ENCODE measurements at places on chromosomes 1 and 21.

GRCh38 chr1:115123116-115123515 is 33.8 kb upstream of the TSPAN2 start:
- DNase-seq = no peak

GRCh38 chr1:208500375-208500774 is 256.2 kb upstream of the PLXNA2 start:
- no peak for DNase-seq

- DNase-seq = no peak
These were observed 2.4 kb upstream of the IFI44 start for GRCh38 chr1:78647238-78647637.

- peak; percentile 41 for DNase-seq
These were observed 126.0 kb upstream of the TMEM51 start for GRCh38 chr1:15027515-15027986.

DNA sequence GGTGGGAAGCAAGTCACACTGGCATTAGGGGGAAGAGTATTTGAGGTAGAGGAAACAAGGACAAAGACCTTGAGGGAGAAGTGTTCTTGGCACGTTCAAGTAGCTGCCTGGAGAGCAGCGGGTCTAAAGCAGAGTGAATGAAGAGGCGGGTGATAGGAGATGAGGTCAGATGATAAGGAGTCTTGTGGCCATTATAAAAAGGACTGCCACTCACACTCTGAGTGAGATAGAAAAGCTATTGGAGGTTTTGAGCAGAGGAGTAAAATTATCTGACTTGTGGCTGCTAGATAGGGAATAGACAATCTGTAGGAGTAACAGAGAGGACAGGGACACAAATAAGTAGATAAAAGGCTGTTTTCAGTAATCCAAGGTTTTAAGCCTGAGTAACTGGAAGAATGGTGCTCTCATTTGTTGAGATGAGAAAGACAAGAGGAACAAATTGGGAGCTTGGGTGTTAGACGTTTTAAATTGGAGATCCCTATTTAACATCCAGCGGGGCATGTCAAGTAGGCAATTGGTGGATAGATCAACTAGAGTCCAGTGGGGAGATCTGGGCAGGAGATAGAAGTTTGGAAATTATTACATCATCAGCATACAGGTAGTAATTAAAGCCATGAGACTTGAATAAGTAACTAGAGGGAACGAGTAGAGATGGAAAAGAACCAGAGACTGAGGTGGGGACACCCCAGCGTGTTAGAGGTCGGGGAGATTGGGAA is 43.7 kb downstream of the HENMT1 start:
- DNase-seq = no peak

DNA sequence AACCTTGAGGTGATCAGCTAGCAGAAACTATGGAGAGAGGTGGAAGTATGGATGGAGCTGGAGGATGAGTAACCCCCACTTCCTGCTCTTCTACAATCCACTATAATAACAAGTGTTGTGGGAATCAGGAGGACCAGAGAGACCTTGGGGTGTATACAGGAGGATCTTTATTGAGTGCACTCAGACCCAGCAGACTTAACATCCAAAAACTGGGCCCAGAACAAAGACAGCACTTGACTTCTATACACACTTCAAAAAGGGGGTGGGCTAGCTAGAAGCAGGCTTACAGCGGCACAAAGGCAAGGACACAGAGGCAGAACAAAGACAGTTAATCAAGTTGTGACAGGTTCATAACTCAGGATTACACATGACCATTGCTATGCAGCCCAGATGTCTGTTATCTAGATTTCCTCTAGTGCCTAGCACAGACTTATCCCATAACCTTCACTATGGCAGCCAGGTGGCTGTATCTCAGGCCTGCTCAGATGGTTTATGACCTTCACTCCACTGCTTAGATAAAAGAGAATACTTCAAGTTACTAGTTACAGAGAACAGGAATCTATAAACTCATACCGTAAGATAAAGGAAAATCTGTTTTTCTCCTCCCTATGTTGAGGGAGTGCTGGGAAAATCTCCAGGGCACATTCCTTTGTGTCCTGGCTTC is 36.1 kb upstream of the PADI2 start:
- DNase-seq = no peak

- DNase-seq = no peak
These were observed 126.2 kb downstream of the FGGY start for GRCh38 chr1:59422921-59423575.

DNA sequence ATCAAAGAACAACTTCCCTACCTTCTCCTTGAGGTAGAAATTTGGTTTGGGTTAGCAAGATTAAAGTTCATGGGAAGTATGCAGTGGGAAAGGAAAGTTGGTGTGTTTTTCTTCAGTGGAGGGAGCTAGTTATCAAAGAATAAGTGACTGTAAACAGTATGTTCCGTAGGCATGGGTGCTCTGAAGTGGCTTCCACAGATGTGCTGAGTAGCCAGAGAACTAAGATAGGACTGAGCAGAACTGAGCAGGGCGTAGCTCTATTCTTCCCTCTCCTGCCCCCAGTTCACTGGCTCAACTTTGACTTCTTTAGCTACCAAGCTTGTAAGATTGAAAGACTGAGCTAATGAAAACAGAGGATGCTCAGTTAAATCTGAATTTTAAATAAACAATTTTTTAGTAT is 3.4 kb downstream of the ADCY10 start:
- DNase-seq = no peak

- DNase-seq = no peak
These were observed 139.4 kb downstream of the HIVEP3 start for GRCh38 chr1:41779360-41779759.

- no peak for DNase-seq
These were observed 13.0 kb upstream of the PDIK1L start for GRCh38 chr1:26098602-26099001.

DNA sequence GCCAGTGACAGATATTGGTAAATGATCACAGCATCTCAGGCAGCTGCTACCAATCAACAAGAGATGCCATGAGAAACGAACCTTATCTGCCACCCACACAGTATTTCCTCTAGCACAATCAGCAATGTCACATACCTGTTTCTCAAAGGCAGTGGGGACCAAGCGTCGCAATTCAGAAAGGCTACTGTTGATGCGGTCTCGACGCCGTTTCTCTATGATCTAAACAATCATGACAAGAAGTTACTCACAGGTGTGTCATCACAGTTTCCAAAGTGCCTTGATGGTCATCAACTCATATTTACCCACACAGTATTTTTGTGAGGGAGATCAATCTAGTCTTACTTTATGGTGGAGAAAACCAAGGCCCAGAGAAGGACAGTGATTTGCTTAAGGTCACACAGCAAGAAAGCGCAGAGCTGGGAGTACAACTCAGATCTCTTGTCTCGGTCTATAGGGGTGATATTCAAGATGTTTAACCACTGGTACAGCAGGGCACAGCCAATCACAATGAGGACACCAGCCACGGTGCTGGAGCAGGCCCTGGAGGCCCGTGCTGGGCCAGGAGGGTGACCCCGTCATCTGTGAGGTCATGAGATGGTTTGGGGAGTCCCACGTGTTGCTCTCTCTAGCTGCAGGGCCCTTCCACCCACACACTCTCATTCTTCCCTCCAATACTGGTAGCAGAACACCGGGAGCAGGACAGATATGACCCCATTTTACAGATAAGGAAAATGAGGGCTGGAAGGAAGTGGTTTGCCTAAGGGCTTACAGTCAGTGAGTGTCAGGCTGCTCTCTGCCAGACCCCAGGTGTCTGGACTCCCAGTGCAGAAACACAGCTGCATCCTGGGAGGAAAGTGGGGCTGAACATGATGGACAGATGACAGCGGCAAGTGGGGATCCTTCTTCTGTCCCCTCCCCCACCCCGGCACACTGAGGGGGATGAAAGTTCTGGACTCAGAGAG is 7.8 kb downstream of the HEYL start:
- no peak for DNase-seq

GRCh38 chr21:45004059-45004422 is 64.2 kb downstream of the SLX9 start:
- no peak for DNase-seq

DNA sequence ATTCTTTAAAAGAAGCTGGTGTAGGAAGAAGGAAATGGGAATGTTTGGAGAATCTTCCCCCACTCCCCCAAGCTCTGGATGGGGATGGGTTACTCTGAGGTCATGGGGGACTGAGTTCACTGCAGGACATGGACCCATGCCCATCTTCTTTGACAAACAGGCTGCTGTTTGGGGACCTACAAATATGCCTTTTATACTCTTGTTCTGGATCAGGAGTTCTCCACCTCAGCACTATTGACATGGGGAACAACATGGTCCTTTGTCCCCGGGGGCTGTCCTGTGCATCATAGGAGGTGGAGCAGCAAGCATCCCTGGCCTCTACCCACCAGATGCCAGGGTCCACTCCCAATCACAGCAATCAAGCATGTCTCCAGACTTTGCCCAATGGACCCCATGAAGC is 365.8 kb upstream of the C1orf174 start:
- DNase-seq = no peak

- DNase-seq = no peak
These were observed 249.0 kb downstream of the PTPRU start for GRCh38 chr1:29485096-29485925.

- no peak for DNase-seq
These were observed 89.8 kb upstream of the ARHGAP29 start for GRCh38 chr1:94327001-94327690.

- no peak for DNase-seq
These were observed 61.2 kb upstream of the TNR start for GRCh38 chr1:175804561-175804960.

DNA sequence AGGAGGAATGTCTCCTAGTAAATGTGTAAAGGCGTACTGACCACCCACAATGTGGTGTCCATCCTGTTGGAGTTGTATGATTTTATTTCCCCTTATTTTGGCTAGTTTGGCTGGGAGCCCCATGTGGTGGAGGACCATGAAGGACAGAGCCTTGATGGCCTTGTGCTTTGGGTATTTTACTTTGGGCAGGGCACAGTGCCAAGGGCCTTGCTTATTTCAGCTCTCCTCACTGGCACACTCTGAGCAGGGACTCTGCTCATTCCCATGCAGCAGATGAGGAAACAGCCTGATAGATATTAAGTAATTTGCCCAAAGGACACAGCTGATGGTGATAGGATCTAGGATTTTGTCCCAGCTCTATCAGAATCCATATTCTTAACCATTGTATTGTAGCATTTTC is 50.2 kb downstream of the SMYD2 start:
- no peak for DNase-seq

DNA sequence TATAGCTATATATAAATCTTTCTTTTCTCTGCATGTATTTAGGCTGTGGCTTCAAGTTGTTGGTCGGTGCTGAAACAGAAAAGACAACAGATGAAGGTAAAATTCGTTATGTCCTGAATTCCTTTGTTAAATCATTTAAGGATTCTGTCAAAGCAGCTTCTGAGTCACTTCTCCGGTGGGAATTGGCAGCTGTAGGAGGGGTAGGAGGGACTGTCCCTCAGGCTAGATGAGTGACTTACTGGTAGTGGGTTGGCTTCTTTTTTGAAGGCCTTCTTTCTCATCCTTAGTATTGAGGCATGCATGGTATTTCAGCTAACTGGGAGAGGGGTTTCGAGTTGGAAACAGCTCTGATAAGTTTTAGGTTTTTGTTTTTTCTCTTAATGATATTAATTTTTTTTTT is 22.1 kb upstream of the NEXN start:
- DNase-seq = no peak

DNA sequence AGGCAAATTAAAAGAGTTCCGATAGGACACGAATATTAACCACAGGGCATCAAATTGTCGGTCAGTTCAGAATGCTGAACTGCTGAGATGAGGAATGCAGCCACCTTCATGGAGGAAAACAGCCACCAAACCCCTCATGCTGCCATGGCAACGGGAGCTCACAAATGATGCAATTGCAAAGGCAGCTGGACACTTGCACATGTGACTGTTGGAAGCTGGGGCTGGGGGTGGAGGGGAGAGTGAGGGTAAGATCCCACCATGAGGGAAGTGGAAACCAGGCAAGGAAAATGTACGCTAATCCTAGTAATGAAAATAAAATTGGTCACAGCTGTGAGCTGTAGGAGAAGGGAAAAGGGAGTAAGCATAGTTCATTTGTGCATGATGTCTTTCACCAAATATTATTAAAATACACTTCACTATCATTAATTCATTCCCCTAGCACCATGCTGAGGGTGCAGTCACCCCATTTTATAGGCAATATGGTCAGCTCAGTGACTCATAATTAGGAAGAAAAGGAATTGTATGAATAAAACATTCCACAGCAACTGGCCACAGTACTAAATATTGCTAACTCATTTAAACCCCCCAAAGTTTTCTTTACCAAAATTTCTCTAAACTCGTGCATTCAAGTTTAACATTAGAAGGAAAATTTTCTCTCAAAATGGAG is 15.3 kb downstream of the BECN2 start:
- DNase-seq = peak; percentile 57

- DNase-seq = no peak
These were observed 1.2 kb upstream of the MMEL1 start for GRCh38 chr1:2633936-2634491.

DNA sequence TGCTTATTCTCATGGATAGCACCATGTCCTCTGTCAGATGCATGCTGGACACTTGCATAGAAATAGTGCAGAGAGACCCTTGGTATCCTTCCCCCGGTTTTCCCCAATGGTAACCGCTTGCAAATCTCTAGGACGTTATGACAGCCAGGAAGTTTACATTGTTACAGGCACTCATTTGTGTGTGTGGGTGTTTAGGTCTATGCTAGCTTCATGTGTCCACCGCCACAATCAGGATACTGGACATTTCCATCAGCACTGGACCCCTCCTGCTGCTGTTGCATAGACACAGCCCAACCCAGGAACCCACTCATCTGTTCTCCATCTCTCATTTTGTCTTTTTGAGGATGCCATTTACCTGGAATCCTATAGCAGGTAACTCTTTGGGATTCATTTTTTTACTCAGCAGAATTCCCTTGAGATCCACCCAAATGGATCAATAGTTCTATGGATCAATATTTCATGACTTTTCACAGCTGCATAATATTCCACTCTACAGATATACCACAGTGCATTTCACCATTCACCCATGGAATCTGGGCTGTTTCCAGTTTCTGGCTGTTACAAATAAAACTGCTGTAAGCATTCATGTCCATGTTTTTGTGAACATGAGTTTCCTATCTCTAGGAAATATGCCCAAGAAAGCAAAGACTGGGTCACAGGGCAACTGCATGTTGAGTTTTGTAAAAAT is 6.6 kb upstream of the WNT9A start:
- DNase-seq = no peak

DNA sequence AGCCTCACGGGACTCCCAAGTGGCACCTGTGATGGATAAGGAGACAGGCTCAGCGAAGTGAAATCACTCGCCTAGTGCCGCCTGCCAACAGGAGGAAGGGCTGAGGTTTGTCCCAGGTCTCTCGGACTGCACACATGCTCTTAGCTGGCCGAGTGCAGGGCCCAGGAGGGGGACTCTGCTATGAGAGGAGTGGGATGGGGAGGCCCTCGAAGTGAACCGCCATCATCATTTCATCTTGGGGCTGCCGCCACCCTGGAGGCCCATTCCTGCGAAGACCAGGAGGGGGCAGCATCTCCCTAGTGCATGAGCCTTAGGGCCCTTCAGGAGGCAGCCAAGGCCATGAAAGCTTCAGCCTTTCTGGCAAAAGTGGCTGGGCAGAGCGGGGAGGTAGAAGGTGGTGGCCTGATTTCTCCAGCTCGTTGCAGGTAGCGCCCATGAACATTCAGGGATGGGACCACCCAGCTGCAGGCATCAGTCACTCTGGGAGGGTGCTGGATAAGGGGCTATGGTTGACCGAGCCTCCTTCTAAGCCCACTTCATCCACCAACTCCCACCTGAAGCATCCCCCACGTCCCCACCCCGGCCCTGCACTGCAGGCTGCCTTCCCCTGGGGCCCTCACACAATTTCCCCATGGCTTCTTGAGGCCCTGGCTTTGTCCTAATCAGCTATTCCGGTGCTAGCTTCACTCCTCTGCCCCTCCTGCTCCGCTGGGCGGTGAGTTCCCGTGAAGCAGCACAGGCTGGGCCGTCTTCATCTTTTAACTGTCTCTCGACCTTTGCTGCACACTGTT is 17.2 kb upstream of the RASSF5 start:
- DNase-seq = peak; percentile 69

Data from HAP-1 (cell line).